ENCODE measurements at places on chromosomes 6 and 20. TPM values are rescaled to one million over a fixed set of nuclear protein-coding genes. Genes with fewer than 3 reads are reported as not detected.

AMD1 gene
- 39.7 TPM for total RNA-seq

GTSF1L gene
- total RNA-seq: not detected

VSX1 gene
- total RNA-seq: not detected

ZSCAN23 gene
- total RNA-seq: 2.0 TPM

THEMIS gene
- total RNA-seq: 0.52 TPM

DNA sequence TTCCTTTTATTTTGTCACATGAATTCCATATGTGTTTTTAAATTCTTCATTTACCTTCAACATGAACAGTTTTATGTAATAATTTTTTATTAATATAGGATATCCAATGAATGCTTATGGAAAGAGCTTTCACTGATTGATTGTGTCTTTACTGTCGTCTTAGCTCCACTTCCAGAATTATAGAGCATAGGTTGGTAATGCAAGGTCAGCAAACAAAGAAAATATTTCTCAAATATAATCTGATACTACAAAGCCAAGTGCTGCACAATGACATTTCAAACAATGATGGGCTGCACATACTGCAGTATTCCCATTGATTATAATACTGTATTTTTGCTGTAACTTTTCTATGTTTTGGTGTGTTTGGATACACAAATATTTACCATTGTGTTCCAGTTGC is 275.7 kb upstream of the RSPO3 start:
- no peak for DNase-seq

GRCh38 chr6:141877275-141877983 is 255.3 kb upstream of the GJE1 start:
- no peak for DNase-seq

GRCh38 chr6:134640229-134640628 is 309.7 kb downstream of the ALDH8A1 start:
- DNase-seq: no peak

All from posterior vena cava (tissue), 2 donors.